ENCODE measurements at places on chromosomes 12 and 14.
A peak's percentile ranks its signal among the peaks of the same experiment; 100 is the strongest.

GRCh38 chr14:91173221-91173670 is 59.4 kb downstream of the DGLUCY start:
- peak; percentile 86 for DNase-seq

DNA sequence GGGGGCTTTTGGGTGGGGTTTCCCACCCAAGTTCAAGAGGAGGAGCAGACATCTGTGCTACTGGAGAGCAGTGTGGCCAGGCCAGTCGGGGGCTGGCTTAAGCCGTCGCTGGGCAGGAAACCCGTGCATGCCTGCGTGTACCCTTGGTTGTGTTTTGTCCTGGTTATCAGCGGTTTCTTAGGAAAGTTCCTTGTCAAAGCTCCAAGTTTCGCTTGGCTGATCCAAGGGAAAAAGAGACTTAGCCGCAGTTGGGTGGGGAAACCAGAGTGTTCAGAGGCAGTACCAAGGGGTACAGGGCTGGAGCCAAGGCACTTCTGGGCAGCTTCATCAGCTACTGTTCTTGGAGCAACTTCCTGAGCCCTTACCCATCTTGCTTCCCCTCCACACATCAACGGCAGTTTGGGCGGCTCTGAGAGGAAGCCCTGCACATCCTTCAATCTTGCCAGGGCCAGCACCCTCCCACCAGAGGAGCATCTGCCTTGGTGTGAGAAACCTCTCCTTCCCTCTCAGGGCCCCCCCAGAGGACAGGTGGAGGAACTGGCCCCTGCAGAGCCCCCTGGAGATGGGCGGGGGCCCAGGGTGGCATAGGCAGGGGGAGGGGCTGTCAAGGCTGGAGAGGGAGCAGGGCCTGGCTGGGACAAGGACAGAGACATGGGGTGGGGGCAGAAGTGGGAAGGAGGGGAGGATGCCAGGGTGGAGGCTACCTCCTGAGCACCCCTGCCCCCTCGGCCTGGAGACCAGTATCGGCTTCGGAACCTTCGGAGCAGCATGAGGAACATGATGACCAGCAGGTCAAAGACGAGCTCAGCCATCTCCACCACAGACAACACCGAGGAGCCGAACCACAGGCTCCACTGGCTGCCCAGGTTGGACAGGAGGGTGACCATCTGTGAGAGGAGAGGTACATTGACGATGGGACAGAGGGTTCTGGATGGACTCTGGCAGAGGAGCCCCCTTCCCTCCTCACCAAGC is 5.8 kb upstream of the TNFRSF1A start:
- DNase-seq = no peak

DNA sequence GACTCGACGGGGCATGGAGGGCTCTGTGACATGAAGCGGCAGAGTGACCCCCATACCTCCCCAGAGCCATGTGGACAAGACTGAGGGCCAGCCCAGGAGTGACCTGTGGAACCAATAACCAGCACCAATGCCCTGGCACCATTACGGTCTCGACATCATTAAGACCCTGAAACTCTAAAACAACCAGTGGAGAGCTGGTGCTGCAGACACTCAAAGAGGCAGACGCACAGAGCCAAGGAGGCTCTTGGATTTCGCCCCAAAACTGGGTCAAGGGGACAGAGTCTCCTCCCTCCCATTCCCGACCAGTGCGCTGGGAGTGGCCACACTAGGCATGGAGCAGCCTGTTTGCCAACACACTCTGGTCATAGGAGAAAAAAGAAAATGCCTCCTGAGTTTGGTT is 41.6 kb upstream of the VASH1 start:
- DNase-seq = no peak

- no peak for DNase-seq
Observed at GRCh38 chr14:35940291-35940690, 114.2 kb downstream of the BRMS1L start.

DNA sequence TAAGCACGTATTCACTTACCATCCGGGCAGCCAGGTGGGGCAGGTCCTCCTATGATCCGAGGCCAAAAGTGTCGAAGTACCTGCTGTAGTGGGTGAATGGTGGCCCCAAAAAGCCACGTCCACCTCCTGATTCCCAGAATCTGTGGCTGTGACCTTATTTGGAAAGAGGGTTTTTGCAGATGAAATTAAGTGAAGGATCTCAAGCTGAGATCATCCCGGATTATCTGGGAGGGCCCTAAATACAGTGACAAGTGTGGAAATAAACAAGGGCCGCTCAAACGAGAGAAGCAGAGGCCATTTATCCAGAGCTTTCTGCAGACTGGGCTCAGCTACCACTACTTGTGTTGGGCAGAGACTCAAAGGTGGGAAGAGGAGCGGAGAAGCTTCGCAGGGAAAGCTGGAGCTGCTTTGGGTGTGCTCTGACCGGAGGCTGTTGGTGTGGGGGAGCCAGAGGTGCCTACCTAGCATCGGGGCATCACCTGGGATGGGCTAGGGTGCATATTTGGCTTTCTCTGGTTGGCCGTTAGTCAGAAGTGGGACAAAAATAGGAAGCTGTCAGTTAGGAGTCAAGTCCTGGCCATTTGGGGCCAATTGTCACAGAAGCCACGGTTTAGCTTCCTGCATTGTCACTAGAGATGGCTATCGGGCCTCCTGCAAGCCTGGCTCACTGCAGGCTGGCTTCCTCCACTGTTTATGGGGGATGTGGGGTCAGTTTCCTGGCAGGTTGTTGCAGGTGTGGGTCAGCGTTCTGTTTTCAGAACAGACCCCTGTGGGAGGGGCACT is 27.8 kb upstream of the DLK1 start:
- DNase-seq = no peak

DNA sequence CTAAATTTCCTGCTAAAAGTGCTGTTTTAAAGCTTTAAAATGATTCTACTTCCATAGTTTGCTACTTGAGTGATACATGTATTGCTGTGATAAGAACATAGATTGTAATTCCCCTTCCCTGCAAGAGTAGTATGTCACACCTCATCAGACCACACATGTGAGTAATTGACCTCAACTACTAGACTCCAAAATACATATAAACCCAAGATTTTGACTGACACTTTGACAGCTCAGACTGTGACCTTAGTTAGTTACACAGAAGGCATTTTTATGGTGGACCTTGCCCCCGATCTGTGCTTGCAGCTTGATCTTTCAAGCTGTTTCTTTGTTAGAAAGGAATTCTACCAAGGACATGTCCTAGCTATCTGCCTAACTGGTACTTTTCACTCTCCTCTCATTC is 18.6 kb downstream of the APOBEC1 start:
- no peak for DNase-seq

DNA sequence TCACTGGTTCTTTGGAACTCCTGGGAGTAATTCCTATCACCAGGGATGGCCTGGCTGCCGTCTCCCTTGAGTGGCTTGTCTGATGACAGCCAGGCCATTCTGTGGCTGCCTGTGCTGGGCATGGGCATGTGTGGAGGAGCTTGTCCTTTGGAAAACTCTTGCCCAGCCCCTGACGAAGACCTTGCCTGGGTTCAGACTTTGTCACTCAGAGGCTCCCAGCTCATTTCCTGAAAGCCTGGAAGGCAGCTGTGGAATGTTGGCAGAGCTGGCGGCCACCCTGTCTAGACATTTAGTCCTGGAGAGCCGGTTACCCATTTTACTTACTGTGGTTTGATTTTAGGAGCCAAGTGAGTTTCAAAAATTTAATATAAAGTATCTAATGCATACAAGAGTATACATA is 34.0 kb downstream of the TUNAR start:
- DNase-seq = no peak

GRCh38 chr12:51926718-51927117 is 19.4 kb downstream of the ACVRL1 start:
- peak; percentile 55 for DNase-seq

GRCh38 chr12:92259291-92259690 is 113.6 kb upstream of the BTG1 start:
- DNase-seq = no peak

GRCh38 chr12:59425798-59426197 is 170.0 kb upstream of the SLC16A7 start:
- no peak for DNase-seq

GRCh38 chr14:95137164-95137803 is 20.0 kb downstream of the DICER1 start:
- DNase-seq = no peak

DNA sequence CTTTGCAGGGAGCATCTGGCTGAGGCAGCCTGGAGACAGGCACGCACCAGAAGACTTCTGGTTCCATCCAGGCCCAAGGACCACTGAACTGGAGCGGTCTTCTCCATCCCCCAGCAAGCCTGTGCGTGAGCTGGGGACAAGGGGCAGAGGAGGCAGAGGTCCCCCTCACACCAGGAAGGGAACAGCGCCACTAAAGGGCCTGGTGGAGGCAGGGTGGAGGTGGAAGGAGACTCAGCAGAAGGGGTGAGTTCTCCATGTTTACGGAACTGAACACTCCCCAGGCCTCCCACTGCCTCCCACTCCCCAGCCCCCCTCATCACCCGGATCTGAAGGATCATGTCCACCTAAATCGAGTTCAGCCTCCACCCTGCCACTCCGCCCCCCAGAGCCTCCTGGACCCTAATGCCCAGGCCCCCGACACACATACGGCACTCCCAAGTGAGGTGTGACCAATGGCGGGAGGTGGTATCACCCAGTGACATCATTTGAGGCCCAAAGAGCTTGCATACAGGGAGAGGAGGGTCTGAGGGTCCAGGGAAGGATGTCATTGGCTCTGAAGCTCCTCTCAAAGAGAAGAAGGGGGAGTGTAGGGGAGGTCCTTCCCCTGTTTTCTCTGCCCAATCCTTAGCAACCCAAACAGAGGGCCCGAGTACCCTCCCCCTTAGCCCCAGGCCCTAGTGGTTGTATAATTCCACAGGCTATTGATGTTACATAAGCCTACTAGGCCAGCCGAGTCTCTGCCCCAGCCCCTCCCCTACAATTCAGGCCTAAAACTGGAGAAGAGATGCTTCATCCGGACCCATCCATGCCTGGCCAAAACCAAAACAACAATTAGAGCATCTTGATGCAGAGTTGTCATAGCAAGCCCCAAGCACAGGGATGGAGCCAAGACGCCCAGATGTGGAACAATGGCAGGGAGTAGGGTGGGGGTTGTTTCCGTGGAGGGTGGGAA is 1.0 kb downstream of the FAIM2 start:
- no peak for DNase-seq

DNA sequence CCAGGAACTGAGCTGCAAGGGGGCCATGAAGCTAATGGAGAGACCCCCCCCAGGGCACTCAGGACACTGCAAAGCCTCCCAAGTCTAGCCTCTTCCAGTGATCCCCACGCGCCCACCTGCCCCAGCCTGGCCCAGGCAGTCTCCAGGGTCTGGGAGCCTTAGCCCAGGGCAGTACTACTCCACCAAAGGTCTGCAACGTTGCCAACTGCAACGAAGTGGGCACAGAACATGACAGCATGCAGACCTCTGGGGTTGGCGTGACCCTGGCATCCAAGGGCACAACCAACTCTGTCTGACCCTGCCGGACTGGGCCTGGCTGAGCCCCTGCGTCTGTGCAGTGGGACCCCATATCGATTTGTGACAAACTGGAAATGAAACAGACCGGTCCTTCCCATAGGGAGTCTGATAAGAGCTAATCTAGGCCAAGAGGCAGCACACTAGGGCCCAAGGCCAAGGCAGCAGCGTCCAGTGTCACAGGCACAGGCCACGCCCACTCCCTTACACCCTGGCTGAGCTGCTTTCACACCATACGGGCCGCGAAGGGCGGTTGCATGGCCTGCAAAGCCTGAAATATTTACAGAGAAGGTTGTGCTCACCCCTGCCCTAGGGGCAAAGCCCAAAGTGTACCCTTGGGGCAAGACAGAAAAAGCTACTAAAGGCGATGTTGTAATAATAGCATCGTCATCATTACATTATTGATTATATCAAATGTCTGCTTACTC is 76.7 kb downstream of the NCOR2 start:
- no peak for DNase-seq

DNA sequence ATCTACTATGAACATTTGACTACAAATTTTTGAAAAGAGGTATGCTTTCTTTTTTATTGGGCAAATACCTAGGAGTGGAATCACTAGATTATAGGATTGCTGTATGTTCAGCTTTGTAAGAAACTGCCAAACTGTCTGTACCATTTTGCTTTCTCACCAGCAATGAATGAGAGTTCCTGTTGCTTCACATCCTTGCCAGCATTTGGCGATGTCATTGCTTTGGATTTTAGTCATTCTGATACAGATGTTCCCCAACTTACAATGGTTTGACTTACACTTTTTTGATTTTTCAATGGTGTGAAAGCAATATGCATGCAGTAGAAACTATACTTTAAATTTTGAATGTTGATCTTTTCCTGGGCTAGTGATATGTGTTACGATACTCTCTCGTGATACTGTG is 328.7 kb downstream of the RAD51B start:
- DNase-seq = no peak

GRCh38 chr12:80412343-80412953 is 31.6 kb upstream of the PTPRQ start:
- no peak for DNase-seq

DNA sequence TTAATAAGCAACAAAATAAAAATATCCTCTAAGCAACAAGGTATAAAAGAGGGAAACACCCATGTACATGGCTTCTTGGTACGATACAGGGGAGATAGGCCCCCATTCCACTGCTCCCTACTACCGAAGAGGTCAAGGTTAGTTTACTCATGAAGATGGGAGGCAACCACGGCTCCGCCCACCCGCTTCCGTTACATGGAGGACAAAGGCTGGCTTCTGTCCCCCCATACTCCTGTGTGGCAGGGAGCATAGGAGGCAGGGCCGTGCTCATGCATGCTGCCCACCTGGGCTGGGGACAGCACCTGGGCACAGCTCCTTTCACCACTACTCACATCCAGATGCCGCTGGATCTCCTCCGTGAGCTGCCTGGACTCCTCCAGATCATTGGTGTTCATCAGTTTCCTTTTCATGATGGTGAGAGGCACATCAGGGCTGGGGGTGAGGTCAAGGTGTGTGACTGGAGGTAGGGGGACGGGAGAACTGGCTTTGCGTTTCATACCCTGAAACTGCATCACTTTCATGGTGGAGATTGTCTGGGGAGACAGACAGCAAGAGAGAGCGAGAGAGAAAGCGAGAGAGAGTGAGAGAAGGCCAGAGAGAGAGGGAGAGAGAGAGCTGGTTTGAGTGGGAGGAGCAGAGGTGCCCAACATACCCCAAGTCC is 39.0 kb downstream of the LGMN start:
- DNase-seq = no peak

GRCh38 chr12:66697404-66697803 is 18.5 kb upstream of the GRIP1 start:
- no peak for DNase-seq
